AG09319 (cell line): ENCODE measurements at places on chromosomes 12 and 14.

DNA sequence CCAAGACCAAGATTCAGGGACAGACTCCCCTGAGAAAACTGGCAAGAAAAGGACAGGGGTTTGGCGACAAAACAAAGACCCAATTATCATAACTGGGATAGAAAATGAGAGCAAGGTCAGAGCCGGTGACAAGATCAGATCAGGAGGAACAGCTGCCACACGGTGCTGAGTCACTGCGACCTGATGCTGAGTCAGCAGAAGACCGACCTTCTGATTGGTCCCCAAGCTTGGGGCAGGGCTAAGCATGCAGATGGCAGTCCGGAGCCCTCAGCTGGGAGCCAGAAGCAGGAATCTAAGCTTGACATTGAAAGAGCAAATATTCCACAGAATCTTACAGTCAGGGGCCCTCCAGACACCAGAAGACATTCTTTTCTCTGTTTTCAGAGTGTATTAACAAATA lies 19.1 kb upstream of the ARMH4 start:
- peak; percentile 56 for DNase-seq

- DNase-seq: no peak
Observed at GRCh38 chr12:117063162-117063911, 35.9 kb downstream of the TESC start.

DNA sequence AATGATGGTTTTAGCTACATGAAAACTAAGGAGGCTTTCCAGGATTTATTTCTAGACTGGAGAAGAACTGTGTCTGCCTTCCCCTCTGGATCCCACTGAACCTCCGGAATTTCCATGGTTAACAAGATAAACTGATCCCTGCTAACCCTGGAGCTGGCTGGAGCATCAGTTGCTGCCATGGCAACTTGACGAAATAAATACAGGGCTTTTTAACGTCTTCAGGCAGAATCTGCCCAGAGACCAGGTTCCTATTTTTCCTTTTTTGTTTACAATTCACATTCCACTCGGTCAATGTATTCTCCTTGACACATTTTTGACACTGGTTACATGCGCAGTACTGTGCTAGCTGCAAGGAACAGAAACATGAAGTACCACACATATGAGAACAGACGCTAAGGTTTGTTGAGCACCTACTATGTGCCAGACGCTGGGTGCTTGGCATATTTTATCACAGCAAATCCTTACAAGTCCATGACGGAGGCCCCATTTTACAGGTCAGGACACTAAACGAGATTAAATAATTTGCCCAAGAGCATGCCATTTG lies 1.7 kb downstream of the C14orf132 start:
- DNase-seq: no peak

- DNase-seq: no peak
Observed at GRCh38 chr12:25788707-25789442, 169.6 kb upstream of the RASSF8 start.

DNA sequence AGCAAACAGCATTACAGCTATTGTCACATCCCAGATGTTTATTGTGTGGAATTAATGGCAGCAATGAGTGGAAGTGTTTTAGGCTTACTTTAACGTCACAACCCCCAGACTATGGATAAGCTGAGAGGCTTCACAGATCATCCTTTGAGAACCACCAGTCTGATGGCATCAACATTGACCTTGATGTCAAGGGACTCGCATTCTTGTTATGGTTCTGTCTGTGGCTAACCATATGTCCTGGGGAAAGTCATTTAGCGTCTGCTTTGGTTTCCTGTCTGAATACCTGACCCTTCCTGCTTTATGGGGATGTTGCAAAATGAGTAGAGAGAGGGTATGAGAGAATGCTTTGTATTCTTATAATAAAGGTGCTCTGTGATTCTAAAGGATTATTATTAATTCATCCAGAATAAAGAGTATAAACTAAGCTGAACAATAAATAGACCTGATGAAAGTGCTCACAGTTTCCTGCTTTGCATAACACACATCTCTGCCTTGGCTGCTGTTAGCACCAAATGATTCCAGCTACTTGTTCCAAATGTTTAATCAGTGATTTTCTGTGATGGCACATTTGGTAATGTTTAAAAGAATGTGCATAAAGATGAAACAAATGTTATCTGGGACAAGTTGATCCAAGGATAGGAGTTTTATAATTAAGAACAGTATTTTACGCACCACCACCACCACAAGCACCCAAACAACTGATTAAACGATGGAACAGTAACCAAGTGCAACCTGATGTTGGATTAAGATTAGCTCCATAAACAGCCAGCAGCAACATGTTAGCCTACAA lies 116.9 kb upstream of the LRIG3 start:
- DNase-seq: no peak

DNA sequence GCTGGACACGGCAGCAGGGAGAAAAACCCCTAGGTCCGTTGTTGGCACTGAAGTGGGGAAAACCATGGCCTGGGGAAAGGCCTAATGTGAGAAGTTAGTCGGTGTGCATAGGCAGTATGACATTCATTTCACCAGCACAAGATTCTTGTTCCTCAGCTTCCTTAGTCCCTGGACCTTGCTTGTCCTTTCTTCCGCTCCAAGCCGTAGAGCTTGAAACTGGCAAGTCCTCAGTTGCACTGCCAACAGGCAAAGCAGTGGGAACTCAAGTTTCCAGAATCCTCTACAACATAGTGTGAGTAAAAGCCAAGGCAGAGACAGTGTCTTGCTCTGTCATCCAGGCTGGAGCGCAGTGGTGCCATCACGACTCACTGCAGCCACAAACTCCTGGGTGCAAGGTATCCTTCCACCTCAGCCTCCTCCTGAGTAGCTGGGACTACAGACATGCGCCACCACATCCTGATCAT lies 138.5 kb upstream of the AMIGO2 start:
- DNase-seq: no peak

DNA sequence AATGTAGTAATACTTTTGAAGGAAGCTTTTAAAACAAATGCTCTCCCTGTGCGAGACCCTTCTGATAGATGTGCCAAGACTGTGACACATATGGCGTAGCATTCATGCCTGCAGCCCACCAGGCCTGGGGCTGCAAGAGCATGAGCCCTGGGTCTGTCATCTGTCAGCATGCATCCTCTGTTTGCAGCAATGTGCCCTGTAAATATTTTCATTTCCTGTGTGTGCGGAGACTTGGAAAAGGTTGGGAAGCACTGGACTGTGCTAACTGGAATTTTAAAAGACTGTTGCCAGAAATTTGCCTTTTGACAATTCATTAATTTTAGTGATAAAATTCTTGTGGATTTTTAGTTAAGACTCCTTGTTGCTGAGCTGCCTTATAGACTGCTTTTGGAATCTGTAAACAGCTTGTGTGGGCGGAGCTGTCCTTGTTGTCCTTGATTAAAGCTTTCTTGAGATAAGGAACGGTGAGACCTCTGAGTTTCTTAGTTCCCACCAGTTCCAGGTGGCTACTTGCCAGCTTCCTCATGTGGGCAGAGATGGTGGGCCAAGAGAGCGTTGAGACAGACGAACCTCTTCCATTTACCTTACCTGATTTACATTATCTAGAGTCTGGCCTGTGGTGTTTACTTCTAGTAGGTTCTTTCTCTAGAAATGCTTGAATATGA lies 23.4 kb downstream of the MARK3 start:
- DNase-seq: no peak

GRCh38 chr12:132986885-132987225 lies 688 bp downstream of the ZNF26 start:
- DNase-seq: no peak

GRCh38 chr12:107417004-107417403 lies 268.6 kb upstream of the PWP1 start:
- DNase-seq: no peak

- DNase-seq: no peak
Observed at GRCh38 chr14:73333031-73333430, 95.7 kb downstream of the PAPLN start.

GRCh38 chr12:102483466-102483865 lies 3.1 kb upstream of the IGF1 start:
- no peak for DNase-seq

DNA sequence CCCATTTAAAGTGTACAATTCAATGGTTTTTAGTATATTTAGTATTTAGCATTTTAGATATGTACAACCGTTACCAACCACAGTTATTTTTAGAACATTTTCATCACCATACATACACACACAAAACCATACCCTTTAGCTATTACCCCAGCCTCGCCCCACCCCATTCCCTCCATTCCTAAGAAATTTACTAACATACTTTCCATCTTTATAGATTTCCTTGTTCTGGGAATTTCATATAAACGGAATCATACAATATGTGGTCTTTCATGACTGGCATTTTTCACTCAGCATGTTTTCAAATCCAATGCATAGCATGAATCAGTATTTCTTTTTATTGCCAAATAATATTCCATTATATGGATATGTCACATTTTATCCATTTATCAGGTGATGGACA lies 101.5 kb downstream of the TAOK3 start:
- DNase-seq: no peak

DNA sequence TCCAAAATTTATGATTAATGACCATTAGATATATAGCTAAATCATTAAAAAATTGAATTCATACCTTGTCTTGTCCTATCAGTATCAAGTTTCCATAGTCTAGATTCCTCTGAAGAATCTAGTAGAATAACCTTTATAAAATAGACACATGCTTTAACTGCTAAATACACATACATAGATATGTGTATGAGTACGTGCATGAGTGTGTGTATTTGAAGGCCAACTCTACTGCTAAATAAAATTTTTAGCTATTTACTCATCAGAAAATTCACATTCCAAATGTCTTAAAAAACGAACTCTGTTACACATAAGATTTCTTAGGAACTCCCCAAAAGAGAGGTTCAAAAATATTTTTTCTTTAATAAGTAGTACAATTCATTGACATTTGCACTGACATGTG lies 233.0 kb downstream of the SSPN start:
- no peak for DNase-seq

DNA sequence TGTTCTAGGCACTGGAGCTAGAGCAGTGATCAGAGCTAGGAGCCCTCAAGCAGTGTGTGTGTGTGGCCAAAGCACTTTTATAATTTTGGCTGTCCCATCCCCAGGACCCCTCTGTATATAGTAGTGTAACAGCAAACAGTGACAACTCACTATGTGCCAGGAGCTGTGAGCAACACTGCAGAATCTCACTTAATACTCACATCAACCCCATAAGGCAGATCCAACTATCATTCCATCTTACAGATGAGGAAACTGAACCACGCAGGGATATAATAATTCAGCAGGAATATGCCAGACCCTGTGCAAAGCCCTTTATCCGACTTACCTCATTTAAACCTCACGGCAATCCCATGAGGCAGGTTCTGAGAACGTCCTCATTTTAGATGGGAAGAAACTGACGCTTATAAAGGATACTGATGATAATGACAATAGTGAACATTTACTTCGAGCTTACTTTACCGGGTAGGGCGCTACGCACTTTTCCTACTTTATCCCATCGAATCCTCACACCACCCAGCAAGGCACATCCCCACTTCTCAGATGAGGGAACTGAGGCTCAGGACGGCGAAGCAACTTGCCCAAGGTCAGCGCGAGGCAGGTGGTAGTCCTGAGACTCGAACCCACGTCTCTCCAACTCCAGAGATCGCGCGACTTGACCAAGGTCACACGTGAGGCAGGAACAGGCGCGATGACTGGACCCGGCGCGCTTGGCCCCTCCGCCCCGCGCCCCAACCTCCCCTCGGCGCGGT lies 687 bp downstream of the RAB35 start:
- no peak for DNase-seq

- no peak for DNase-seq
Observed at GRCh38 chr12:55644591-55644990, 7.9 kb downstream of the OR10P1 start.

DNA sequence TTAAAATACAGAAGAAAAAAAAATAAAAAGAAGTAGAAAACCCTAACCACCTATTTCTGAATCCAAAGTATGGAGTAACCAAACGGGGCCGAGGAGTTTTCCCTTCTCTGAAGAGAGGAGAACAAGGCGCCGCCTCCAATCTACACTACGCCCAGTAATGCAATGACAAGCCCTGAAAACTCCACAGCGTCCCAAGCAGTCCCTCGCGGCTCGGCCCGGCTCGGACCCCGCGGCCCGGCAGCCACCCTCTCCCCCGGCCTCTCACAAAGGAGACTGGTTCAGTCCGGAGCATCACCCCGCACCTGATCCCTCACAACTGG lies 371 bp downstream of the CHD8 start:
- DNase-seq: no peak

DNA sequence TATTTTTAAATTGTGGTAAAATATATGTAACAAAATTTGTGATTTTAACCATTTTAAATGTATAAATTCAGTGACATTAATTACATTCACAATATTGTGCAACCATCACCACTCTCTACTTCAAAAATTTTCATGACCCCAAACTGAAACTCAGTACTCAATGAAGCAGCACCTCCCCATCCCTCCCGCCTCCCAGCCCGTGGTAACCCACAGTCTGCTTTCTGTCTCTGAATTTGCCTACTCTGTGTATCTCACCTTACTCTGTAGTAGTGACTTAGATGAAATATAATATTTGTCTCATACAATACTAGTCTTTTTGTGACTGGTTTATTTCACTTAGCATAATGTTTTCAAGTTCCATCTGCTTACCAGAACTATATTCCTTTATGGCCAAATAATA lies 36.2 kb downstream of the EML1 start:
- no peak for DNase-seq

- DNase-seq: no peak
Observed at GRCh38 chr12:113286712-113287111, 48.2 kb downstream of the SLC8B1 start.

DNA sequence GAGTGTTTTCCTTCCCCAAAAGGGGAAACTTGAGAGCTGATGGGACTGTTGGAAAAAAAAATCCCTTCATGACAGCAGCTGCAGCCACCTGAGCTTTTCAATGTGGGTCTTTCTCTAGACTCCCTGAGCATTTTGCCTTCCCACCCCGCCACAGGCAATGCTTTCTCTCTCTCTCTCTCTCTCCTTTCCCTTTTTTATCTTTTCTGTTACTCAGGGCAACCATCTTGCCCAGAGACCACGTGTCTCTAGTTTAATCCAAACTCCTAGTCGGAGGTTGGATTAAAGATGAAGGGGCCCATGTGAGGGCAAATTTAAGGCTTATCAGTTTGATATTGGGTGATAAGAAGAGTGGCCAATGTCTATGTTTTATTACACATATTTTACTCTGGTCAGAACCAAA lies 25.9 kb upstream of the B4GALNT1 start:
- DNase-seq: no peak

GRCh38 chr12:86234316-86234855 lies 21.8 kb downstream of the MGAT4C start:
- no peak for DNase-seq

DNA sequence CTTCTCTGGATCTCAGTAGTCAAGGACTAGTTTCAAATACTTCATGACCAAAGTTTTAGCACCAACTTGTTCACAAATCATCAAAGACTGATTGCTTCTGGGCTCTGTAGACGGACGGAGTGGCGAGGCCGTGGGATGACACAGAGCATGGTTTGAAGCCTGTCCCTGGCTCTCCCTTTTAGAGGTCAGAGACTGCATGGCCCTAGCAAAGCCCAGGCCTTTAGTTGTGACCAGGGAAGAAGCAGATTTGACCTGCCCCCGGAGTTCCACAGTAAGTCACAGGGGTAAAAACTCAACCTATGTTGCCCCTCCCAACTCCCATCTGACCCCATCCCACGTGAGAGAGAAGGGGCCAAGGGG lies 90.4 kb downstream of the SYNE3 start:
- DNase-seq: no peak

GRCh38 chr12:234891-235415 lies 21.0 kb upstream of the SLC6A12 start:
- DNase-seq: no peak

GRCh38 chr12:2408262-2408661 lies 355.5 kb downstream of the CACNA1C start:
- no peak for DNase-seq

GRCh38 chr14:77098529-77099353 lies 683 bp downstream of the CIPC start:
- DNase-seq: no peak
